ENCODE measurements at places on chromosomes 3 and 15.

DNA sequence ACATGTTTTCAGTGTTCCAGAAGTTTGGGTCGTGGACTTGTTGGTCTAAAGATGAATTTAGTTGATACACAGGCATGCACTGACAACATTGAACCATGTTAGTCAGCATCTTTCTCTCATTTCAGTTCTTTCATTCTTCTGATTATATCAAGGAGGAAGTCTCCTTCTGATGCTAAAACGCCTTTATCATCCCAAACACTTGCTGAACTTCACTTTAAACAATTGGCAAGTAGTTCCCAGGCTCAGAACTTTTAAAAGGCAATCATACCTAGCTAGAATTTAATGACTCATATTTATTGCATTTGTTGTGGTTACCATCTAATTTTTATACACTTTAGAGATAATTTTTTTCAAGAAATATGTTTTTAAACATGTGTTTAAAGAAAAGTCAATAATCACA lies 15.9 kb downstream of the LMCD1 start:
- no peak for DNase-seq

GRCh38 chr3:71189480-71189879 lies 394.0 kb downstream of the FOXP1 start:
- DNase-seq = no peak

DNA sequence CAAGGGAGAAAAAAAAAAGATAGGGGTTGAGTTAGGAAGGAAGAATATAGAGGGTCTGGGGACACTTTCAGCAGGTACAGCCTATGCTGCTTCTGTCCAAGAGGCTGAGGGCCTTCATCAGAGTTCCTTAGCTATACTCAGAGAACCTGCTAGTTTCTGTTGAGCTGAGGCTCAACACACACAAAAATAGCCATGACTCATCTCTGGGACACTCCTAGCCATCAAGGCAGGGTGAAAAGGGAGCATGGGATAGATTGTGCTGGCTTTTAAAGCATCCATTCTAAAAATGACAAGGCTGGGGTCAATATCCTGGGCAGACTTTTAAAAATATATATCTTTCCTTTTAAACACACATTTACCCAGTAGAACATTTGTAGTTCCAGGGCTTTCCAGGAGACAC lies 2.8 kb upstream of the RTP2 start:
- DNase-seq = no peak

DNA sequence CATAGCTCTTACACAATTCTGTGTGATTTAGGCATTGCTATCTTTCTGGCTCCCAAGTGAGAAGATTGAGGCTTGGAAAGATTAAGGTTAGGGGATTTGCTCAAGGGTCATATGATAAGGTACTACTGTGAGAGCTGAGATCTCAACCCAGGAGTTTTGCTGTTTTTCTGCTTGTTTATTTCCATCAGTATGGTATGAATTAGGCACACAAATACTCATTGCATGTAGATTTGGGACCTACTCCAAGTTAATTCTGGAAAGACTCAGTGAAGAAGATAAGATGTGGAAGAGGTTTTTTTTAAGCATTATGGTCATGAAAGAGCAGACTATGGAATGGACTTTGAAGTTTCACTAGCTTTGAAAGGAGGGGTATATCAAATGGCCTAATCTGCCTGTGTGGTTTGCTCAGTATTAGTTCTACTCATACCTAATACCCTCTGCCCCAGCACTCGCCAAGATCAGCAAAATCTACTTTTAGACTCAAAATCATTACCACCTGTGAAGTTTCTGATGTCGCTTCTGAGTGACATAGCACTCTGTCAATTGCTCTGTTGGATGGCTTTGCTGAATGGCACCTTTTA lies 12.5 kb downstream of the MBNL1 start:
- DNase-seq = peak; percentile 96

- DNase-seq = no peak
Observed at GRCh38 chr3:123692041-123692440, 107.2 kb upstream of the HACD2 start.

GRCh38 chr3:184222521-184222920 lies 6.9 kb upstream of the VWA5B2 start:
- no peak for DNase-seq

DNA sequence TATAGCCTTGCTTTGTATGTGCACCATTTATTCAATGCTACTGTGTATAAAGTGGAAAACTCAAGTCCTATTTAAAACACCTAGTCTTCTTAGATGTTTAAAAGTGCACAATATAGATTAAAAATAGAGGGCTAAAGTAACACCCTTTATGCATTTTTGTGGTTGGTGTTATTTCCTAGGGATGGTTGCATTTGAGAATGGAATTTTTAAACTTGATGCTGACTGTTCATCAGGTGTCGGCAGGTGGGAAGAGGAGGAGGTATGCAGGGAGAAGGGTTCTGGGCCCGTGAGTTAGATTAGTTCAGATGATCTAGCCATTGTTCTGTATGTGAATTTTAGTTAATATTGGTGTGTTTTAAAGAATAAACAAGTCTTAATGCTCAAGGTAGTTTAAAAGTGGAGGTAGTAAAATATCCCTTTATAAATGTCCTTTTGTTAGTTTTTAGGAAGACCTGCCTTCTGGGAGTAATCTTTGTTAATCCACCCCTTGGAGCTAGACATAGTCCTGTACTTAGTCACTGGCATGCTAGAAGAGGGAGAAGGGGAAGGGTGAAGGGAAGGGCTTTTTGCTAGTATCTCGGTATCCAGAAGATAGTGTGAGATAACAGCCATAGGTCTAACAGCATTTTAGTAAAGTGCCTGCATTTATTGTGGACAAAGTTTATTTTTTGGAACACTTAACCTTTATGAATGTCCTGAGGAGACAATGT lies 8.1 kb upstream of the SRPRB start:
- DNase-seq = no peak

DNA sequence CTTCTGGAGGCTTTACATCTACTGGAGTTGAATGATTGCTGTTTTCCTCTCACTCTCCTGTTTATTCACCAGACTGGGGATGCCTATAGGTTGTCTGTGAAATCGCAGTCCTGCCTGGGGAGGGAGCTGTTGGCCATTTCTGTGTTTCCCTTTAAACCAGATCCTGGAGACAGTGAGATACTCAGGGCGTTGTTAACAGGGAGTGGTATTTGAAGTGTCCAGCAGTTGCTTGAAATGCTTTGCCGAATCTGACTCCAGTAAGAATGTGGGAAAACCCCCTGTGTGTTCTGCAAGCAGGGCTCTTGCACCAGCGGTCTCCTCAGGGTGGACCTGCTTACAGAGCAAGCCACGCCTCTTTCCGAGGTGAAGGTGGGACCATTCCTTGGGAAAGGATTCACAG lies 4.3 kb upstream of the LRRK1 start:
- no peak for DNase-seq

GRCh38 chr3:4935347-4935746 lies 43.9 kb upstream of the BHLHE40 start:
- peak; percentile 33 for DNase-seq

- DNase-seq = no peak
Observed at GRCh38 chr3:125281381-125281780, 68.8 kb upstream of the SLC12A8 start.

DNA sequence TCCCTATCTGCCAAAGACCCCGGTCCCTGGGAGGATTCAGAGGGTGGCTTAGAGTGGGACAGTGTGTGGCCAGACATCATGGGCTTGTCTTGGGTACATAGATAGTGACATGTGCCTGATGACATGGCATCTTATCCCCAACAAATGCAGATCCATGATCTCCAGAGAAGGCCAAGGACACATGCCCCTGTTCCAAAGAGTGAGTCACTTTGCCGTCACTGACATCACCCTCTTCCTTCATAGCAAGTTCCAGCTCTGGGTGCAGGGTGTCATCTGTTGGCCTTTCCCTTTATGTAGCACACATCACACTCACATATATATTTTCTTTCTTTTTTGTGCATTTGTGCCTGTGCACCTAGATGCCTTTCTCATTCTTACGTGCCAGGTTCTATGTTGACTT lies 350.5 kb downstream of the LRTM1 start:
- no peak for DNase-seq

DNA sequence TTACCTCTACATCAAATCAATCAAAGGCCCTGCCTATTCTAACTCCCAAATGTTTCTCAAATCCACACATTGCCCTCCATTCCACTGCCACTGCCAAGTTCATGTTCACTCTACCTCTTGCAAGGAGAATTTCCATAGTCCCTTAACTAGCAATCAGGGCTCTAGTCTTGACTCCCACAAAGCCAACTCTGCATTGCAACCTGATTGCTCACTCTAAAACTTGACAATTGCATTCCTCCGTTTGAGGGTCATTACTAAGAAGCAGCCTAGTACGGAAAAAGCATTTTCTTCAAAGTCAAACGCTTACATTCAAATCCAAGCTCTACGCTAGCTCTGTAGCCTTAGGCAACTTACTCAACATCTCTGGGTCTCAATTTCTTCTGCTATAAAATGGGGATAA lies 1.2 kb downstream of the CPA3 start:
- no peak for DNase-seq

- DNase-seq = no peak
Observed at GRCh38 chr15:56042982-56043980, 49.9 kb upstream of the NEDD4 start.

DNA sequence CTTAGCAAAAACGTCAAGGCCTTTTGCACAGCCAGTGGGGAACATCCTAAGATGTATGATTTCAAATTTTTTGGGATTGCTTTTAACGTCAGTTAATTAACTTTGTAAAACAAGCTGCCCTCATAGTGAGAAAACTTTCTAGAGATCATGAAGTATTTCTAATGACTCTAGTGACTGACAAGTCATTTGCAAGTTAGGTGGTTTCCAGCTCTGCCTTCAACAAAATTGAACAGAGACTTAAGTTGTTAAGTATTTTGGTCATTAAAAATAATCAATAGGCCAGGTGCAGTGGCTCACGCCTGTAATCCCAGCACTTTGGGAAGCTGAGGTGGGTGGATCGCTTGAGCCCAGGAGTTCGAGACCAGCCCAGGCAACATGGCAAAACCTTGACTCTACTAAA lies 71.2 kb downstream of the CHDH start:
- DNase-seq = no peak

- peak; percentile 62 for DNase-seq
Observed at GRCh38 chr3:23999012-23999641, 54.0 kb downstream of the NR1D2 start.

- DNase-seq = no peak
Observed at GRCh38 chr3:129261894-129262293, 12.5 kb downstream of the COPG1 start.

All from MM.1S (cell line).